ENCODE measurements at places on chromosomes 11 and 22. TPM values are rescaled to one million over a fixed set of nuclear protein-coding genes. Genes with fewer than 3 reads are reported as not detected.

DNA sequence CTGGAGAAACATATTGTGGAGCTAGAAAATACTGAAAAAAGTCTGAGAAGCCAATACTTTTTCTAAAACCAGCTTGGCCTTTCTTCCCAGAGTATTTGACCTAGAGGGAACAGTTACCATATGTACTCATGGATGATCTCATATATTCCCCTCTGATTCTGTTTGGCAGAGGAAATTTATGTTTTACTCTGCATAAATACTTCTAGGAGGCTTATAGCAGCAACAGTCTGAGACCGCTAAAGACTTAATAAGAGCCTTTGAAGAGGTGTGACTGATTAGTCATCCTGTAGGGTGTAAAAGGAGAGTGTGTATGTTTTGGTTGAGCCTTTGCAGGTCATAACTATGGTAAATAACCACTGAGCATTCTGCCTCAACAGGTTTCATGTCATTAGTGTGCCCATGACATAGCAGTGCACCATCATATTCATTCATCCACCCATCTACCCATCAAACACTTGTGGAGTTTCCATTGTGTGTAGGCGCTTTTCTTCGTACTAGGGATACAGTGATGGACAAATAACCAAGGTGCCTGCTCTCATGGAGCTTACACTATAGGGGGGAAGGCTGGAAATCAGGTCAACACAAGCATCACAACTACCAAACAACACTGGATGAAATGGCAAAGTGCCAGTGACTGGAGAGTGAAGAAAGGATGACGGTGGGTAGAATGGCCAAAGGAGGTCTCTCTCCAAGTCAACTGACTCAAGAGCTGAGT is 44.5 kb downstream of the TRAF6 start:
- no peak for DNase-seq

GRCh38 chr11:20627026-20627425 is 27.6 kb downstream of the SLC6A5 start:
- no peak for DNase-seq

DNA sequence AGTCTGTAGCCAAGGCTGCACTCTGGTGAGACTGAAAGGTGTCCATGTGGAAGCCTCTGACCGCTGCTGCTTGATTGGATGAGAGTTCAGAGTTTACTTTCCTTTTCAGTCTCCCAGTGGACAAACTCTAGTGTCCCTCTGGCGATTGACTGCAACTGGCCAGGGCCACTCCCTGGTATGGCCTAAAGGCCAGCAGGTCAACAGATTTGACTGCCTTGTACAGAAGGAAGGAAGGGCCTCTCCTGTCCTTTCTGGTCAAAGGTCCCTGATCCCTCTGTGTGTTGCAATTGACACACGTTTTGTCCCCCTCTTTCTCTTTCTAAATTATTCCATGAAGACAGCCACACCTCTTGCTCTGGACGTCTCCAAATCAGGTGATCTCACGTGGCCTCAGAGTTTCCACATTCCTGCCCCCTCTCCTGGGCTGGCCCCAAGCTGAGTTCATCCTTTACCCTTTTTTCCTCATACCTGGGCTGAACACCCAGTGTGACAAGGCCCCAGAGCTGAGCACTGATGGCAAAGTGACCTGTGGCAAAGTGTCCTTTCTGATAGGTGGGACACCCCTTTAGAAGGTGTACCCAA is 18.7 kb upstream of the FBLN1 start:
- no peak for DNase-seq

GRCh38 chr22:50061141-50061823 is 3.2 kb upstream of the TTLL8 start:
- no peak for DNase-seq

- no peak for DNase-seq
Measured at GRCh38 chr11:33207408-33207985, 46.2 kb upstream of the CSTF3 start.

- DNase-seq, result peak; percentile 93
Measured at GRCh38 chr11:14357881-14358728, 878 bp downstream of the RRAS2 start.

DNA sequence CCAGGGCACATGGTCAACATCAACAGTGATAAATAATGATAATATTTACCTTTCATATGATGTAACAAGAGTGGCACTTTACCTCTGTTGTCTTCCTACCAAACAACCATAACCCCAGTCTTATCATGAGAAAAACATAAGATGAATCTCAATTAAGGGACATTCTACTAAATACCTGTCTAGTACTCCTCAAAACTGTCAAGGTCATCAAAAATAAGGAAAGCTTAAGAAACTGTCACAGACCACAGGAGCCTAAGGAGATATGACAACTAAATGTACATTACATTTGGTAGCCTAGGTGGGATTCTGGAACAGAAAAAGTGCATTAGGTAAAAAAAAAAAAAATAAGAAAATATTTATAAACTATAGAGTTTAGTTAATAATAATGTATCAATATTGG is 118.1 kb downstream of the CCDC34 start:
- DNase-seq, result no peak

- DNase-seq, result no peak
Measured at GRCh38 chr11:75311858-75312288, 39.6 kb downstream of the ARRB1 start.

DNA sequence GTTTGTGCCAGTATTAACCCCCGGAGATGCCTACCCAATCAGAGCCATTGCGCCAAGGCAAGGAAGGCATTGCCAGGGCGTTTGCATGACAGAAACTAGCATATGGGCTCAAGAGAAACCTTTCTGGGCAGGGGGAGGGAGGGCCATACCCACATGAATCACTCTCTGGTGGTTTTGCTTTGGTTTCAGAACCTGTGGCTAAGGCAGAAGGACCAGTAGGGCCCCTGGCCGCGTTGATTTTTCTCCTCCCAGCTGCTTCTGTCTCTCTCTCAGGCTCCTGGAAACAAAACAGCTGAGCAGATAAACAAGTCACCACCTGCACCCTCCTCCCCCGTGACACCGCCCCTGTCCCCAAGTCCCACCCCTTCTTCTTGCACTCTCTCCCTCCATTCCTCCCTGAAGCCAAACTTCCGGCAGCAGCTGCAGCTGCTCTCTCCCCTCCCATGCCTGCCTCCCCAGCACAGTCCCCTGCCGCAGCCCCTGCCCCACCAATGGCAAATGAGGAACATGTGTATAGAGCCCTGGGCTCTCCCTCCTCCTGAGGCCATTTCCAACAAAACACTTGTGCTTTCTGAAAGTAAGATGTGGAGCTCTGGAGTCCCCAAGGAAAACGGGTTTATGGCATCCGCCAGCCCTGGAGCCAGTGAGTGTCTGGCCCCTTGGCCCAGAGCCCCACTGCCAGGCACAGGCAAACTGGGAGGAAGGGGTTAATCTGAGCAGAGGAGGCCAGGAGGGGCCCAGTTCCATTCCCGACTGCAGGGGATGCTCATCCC is 39.0 kb upstream of the ADA2 start:
- peak; percentile 88 for DNase-seq

GRCh38 chr22:23357053-23357452 is 176.7 kb downstream of the BCR start:
- no peak for DNase-seq

MB gene
- 0.53 TPM for total RNA-seq

C22orf23 gene
- total RNA-seq, result 0.46 TPM

RAC2 gene
- 2.1 TPM for total RNA-seq

SIK2 gene
- total RNA-seq, result 16.3 TPM

CABP2 gene
- total RNA-seq, result not detected

OR52H1 gene
- total RNA-seq, result not detected

ASPHD2 gene
- 12.7 TPM for total RNA-seq

POU2AF1 gene
- not detected for total RNA-seq
